ENCODE measurements at places on chromosomes 7 and 10.

DNA sequence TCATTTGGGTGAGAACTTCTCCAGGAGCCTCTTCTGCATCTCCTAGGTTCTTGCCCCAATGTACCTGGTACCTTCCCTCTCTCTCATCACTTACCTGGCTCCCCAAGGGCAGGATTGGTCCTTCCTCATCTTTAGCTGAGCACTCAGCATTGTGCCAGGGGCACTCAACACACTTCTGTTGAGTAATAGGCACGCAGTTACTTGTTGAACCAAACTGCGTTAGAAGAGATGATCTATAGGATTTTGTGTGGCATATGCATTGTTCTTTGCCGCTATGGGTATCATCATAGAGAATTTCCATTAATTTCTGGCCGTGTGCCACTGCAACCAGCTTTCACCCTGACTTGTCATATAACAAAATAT lies 16.4 kb downstream of the TBXAS1 start:
- DNase-seq, result no peak

GRCh38 chr10:97131181-97131628 lies 54.6 kb downstream of the SLIT1 start:
- no peak for DNase-seq

DNA sequence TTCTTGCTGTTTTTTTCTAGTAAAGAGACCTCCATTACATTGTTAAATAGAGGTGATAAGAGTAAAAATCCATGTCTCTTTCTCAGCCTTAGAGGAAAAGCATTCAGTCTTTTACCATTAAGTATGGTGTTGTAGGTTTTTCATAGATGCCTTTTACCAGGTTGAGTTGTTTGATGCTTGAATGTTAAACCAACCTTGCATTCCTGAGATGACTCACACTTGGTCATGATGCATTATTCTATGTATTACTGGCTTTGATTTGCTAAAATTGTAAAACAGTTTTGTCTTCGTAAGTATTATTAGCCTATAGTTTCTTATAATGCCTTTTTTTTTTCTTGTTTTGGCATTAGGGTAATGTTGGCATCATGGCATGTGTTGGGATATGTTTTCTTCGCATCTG lies 90.0 kb downstream of the ANKRD61 start:
- DNase-seq, result no peak

- no peak for DNase-seq
Observed at GRCh38 chr10:10886861-10887531, 130.7 kb upstream of the CELF2 start.

DNA sequence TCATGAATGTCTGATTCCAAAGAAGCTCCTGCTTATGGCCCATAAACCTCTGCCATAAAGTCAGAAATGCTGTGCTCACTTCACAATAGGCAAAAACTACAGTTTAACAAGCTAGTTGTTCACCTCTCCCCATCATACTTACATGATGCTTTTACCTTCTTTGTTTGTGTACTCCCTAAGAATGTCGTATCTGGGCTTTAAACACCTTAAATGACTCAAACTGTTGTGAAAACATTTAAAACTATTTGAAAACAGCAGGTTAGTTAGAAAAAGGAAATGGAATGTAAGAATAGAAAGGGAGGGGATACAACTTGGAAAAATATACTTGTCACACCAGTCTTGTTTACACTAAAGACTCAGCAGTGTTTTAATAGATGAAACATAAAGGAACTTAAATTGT lies 128.2 kb upstream of the AGR3 start:
- no peak for DNase-seq

GRCh38 chr7:91850455-91850854 lies 30.0 kb downstream of the MTERF1 start:
- DNase-seq, result no peak

DNA sequence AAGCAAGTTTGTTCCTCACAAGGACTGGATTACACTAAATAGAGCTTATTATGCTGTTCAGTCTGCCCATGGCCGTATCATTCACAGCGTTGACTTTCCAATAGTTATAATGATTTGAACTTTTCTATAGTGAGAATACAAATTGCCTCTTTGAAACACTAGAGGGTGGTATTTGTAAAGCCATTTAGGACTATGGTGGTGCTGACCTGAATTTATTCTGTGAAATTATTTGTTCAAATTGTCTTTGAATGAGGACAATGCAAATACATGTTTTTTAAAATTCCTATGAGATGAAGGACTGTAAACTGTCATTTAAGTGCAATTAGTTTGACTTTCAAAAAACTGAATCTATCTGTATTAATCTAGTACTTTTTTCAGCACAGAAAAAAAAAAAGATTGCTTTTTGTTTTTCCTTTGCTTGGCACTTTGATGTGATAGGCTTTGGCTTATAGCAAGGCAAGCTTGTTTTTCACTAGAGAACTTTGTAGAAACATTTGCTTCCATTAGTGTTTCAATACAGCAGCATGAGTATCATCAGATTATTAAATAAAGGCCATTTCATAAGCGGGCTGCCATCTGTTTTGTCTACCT lies 122.7 kb upstream of the TMEM229A start:
- DNase-seq, result no peak

GRCh38 chr7:100119970-100120732 lies 717 bp downstream of the CNPY4 start:
- DNase-seq, result peak; percentile 53

DNA sequence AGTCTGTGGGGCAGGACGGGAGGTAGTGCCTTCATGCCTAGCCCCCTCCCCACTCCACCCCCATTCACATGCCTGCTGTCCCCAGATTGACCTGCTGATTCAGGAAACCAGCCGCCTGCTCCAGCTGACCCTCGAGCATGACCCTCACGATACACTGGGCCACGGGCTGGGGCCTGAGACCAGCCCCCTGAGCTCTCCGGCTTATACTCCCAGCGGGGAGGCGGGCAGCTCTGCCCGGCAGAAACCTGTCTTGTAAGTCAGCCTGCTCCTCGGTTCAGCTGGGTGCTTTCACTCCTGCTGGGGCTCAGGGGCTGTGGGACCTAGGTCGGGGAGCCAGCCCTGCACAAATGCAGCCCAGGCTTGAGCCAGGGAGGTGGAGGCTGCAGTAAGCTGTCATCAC lies 22.4 kb downstream of the LIMK1 start:
- DNase-seq, result no peak

- no peak for DNase-seq
Observed at GRCh38 chr10:32054094-32054493, 2.1 kb downstream of the KIF5B start.

- no peak for DNase-seq
Observed at GRCh38 chr7:4748231-4748681, 27.2 kb upstream of the AP5Z1 start.

- no peak for DNase-seq
Observed at GRCh38 chr10:115951242-115951641, 321.8 kb downstream of the GFRA1 start.

Measured in WERI-Rb-1 (cell line).